ENCODE measurements at places on chromosomes 11 and 22.

- peak; percentile 89 for DNase-seq
These were observed 15.9 kb upstream of the GRAMD4 start for GRCh38 chr22:46604306-46604690.

- DNase-seq = no peak
These were observed 31.7 kb downstream of the PARVB start for GRCh38 chr22:44055805-44056204.

DNA sequence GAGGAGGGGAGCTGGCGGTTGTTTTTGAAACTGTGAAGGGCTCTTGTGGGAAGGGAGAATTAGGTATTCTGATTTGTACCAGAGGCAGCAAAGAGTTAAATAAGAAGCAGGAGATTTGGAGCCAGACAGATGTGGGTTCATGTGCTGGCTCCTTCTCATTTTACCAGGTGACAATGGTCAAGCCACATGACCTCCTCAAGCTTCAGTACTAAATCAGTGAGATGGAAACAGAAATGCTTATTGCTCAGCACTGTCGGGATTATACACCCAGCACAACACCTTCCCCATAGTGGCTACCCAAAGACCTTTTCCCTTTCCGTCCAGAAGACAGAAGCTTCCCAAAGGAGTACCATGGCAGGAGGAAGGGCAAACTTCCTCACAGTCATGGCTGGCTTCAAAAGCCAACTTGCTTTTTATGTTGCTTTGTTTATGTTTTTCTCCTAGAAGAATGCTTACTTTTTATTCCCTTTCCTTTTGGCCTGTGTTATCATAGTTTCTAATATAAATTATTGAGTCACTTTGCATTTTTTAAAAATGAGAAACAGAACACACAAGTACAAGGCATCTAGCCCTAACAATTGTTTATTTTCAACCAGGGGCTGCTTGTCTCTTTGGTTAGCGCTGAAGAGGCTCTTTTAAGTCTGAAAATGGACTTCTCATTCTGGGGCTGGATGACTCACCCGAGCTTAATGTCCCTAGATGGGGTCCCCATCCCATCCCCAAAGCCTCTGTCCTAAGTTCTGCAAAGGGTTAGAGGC lies 181.5 kb upstream of the ZBED5 start:
- DNase-seq = no peak

GRCh38 chr11:128832121-128832497 lies 35.0 kb downstream of the KCNJ1 start:
- no peak for DNase-seq

GRCh38 chr22:46055181-46055875 lies 78.4 kb upstream of the WNT7B start:
- no peak for DNase-seq

GRCh38 chr11:83336993-83337392 lies 50.8 kb upstream of the CCDC90B start:
- DNase-seq = no peak

DNA sequence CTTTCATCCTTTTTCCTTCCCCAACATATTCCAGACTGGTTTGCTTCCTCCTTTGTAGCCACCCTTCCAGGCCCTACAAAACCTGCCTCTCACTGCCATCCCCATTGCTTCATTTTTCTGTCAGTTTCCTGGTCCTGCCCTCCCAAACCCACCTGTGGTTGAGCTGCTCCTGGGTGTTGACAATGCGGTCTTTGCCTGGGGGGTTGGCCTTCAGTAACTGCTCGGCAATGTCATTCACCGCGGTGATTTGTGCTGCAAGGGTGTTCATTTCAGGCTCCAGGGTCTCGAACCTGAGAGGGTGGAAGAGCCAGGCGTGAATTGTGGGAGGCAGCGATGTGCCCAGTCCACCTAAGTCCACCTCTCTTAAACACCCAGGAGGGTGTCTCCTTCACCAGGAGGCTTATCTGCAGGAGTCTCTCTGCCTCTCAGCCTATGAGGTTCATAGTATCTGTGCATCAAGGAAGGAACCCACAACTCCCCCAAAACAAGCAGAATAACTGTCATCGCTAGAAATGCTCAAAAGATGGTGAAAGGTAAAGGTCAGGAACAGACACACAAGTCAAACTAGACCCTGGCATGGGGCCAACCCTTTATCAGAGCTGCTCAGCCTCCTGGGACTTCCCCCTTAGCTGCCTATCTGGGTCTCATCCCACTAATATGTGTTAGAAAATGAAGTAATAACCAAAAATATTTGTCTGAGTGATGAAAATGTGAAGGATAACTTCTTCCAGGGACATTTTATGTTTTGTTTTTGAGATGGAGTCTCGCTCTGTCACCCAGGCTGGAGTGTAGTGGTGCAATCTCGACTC lies 23.9 kb upstream of the RBM4B start:
- no peak for DNase-seq

DNA sequence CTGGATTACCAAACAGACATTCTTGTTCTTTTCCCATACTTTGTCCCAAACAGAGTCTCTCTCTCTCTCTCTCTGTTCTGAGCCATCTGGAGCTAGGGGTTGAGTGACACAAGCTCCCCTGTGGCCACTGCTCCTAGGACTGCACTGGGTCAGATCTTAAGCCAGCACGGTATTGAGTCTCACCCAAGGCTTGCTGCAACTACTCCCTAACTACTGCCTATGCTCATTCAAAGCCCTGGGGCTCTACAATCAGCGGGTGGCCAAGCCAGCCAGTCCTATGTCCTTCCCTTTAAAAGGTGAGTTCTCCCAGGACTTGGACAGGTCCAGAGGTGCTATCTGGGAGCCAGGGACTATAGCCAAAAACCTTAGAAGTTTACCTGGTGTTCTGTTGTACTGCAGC lies 385.6 kb downstream of the CNTN5 start:
- no peak for DNase-seq

DNA sequence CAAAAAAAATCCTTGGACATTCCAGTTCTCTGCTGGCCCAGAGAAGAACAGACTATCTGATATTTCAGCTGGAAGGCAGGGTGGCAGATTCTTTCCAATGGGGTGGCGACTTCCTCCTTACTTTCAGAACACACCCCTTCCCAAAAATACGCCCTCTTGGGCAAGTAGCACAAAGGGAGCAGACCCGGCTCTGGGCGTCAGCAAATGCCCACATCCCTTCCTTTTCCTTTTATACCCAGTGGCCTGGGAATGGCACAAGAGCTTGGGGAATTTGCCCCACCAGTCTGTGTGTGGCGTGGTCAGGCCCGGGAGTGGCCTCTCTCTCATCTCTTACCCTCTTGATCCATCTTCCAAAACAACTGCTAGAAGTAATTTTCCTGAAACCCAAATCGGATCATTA lies 33.0 kb upstream of the NUP160 start:
- peak; percentile 18 for DNase-seq

DNA sequence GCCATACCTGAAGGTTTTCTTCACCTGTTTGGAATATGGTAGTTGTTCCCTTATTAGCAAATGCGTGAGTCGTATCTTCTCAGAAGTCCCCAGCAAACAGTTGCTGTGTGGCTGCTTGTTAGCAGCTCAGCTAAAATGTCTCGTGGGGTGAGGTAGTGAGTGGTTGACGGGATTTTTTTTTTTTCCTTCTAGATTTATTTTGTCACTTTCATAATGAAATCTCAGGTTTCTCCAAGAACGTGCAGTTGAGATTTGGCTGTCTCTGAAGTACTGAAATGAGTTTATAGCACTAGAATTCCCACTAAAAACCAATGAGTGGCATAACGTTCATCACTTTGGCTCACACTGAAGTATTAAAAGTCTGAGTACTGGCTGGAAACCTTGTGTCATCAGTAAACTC lies 16.8 kb downstream of the RCN1 start:
- DNase-seq = no peak

- no peak for DNase-seq
These were observed 36.0 kb upstream of the YPEL1 start for GRCh38 chr22:21771631-21771976.

GRCh38 chr22:32531931-32532819 lies 57.6 kb downstream of the FBXO7 start:
- no peak for DNase-seq

DNA sequence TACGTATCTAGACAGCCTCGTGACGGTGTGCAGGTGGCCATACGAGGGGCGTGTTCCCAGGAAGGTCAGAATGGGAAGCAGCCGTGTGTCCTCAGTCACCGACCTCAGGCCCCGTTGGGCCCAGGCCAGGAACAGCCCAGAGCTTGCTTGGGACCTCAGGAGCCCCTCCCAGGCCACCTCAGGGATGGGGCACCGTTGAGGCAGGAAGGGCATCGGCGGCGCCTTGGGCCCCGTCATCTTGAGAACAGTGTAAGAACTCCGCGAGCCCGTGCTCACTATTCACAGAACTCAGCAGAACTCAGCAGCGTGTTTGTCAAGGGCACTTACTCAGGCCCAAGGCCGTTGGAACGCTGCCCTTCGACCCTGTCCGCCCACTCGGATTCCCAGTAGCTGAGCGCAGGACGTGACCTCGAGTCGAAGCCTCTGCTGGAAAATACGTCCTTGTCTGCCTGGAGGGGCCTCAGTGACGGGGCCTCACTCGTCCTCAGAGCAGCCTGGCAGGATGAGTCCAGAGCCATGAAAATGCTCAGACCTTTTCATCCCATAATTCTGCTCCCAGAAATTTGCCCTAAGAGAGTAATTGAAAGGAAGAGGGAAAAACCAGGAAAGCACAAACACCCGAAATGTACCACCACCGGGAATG lies 1134.8 kb downstream of the BRD1 start:
- DNase-seq = no peak

- DNase-seq = no peak
These were observed 25.5 kb downstream of the CHORDC1 start for GRCh38 chr11:90197377-90197776.

DNA sequence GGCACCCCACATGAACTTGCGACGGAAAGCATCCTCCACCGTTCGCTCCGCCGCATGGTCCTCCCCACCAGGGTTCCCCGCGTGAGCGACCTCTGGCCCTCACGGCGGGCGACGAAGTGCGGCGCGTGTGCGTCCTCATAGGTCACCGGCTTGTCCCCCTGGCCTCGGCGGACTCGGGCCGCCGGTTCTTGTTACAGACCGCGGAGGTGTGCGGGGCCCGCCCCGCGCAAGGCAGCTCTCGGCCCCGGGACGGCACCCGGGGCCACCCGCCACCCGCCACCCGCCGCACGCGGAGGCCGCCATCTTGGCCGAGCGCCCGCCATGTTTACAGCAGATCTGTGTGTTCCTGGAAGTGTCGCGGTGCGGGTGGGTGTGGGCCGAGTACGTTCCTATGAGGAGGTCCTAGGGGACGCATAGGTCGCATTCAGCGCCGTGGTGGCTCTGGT lies 3.5 kb upstream of the IFITM2 start:
- no peak for DNase-seq

DNA sequence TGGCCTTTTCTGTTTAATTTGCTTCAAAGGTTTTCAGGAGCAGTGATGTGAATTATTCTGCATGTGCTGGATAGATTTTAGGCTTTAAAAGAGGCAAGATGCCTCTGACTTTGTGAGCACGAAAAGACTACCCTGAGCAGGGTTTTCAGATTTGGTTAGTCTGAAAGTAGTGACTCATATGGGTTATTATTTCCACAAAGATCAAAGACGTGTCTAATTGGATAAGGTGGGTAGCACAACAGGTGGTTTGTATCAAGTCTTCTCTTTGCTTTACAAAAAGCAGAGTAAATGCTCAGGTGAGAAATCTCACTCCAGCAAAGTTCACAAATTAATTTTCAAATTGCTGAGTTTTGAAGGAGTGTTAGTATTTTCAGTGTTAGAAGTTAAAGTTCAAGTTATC lies 37.6 kb upstream of the DBX1 start:
- no peak for DNase-seq

- DNase-seq = no peak
These were observed 285.0 kb downstream of the TTC28 start for GRCh38 chr22:28394513-28395110.

DNA sequence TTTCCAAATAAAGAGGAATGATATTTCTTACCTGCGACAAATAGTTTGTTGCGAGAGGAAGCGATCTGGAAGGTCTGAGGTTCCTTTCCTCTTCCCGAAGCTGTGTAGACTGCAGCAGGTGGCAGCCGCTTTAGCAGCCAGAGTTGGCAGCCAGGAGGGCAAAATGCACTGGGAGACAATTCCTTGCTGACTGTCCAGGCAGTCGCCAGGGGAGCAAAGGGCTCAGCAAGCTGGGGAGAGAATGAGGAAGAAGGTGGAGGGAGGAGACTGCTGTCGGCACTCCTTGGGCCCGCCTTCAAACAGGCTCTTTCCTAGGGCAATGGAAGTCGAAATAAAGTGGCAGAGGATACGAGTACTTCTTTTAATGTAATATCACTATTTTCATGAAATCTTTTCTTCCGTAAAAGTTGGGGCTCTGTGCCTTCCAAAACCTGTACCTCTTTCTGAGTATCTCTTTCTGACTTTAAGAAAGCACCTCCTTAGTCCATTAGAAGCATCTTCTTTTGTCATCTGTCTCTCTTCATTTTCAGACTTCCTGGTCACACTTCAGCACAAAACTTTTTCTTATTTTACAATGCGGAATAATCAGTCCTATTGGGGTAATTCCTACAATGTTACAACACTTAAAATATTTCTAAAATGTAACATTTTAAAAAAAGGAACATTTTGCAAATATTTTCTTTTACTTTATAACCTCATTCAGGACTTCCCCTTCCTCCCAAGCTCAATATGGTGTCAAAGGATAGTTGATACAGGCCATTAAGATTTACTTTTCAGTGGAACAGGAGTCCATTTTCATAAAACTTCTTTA lies at the start of gene IL18:
Gene IL18, minus strand, starts transcription at position 220 of the 811 bp plus-strand sequence. CDS start 9,041 bp downstream, outside the sequence.
- DNase-seq = peak; percentile 55

GRCh38 chr11:17413414-17414316 lies 25.2 kb upstream of the KCNJ11 start:
- DNase-seq = no peak

DNA sequence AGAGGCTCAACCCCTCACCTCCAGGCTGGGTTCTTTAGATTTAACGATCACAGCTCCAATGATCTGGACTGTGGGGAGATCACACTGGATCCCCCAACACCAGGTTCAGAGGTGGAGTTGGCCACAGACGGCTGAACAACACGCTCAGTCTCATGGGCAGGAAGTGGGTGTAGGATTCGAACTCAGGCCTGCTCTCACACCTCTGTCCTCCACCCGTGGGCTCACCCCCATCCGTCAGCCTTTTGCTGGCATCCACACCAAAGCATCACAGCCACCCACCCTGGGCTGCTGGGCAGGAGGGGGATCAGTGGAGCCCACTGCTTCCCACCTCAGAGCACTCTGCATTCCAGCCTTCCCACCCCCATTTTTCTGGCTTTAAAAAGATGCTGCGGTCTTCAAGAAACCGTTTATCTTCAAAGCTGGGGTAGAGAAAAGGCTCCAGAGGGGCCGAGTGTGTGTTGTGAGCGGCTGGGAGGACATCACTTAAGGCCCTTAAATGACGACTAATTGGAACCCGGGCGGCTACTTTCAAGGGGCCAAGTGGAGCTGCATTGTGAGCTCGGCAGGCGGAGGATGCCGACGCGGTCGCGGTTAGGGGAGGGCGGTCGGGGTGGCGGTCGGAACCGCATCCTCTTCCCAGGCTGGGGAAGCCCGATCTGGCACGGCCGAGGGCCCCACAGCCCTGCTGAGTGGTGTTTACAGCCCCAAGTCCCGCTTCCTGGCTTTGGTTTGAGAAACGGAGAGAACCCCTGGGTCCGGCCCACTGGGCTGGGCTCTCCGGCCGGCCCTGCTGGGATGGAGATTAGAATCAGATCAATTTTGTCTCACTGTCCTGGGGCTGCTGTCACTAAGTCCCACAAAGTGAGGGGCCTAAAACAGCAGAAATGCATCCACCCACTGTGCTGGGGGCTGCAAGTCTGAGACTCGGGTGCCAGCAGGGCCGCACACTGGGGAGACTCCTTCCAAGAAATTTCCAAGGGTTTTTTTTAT lies 15.9 kb upstream of the FGF3 start:
- no peak for DNase-seq

Data from CD14-positive monocyte (primary cell).